ENCODE measurements at places on chromosomes 16 and 17.

- DNase-seq = no peak
These were observed 755 bp downstream of the RPL3L start for GRCh38 chr16:1953734-1954133.

DNA sequence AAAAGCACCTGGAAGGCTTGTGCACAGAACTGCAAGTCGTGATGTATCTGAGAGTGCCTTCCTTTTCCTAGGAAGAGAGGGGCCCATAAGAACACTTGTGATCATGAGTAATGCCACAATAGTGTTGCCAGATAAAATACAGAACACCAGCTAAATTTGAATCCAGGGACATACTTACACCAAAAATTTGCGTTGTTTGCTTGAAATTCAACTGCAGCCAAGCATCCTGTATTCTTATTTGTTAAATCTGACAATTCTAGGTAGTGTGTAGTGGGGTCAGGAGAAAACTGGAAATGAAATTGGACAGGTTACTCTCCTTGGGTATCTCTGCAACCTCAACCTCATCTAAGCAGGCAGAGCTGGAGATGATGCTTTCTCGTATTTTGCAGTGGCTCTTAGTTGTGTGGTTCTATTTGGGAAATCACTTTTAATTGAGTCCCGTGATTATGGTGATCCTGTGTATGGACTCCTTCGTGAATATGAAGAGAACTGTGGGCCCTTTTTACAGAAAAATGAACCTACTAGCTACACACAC, 12.0 kb downstream of the SLC35B1 start:
- no peak for DNase-seq

DNA sequence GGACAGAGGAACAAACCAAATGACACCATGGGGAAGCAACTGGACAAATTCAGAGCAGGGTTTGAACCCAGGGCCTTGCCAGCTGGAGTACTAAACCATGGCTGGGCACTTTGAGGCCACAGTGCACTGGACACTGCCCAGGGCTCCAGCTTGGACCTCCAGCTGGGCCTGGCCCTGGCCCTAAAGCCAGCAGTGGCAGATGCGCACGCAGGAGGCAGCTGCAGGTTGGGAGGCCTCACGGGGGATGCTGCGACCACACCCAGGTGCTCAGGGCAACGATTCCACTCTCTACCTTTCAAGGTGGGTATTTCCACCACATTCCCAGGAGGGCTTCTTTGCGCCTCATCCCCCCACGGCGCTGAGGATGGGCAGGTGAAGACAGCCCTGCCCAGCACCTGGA, 28.9 kb downstream of the WNT3 start:
- DNase-seq = no peak

DNA sequence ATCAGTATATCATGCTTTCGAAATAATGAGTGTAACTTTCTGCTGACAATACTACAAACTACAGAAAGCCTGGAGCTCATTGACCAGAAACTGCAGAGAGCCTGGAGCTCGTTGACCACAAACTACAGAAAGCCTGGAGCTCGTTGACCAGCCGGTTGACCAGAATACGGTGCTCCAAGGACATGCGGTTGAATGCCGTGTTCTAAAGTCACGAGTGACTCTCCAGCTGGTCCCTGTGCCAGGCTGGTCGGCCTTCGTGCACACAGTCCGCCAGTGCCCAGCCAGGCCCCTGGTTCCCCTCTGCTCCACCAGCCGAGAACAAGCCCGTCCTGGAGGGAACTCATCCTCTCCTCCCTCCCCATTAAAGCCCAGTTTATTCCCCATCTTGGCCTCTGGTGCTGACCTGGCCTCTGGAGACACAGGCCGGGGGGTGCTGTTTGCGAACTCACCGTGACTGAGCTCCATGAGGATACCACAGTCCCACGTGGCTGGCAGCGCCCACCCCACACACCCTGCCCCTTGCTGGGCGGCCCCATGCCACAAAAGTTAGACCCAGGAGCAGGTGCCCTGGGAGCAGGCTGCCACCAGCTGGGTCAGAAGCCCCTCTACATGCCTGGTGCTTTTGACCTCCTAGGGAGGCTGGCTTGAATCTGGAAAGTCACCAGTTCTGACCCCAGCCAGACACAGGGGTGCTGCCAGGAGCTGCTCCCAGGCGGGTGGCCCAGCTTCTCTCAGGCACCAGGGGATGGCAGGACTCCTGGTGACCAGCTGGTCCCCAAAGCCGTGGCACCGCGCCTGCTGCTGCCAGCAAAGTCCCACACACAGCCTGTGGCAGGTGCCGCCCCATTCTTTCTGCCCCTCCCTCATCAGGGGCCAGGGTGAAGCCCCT, 15.5 kb upstream of the CDH15 start:
- no peak for DNase-seq

DNA sequence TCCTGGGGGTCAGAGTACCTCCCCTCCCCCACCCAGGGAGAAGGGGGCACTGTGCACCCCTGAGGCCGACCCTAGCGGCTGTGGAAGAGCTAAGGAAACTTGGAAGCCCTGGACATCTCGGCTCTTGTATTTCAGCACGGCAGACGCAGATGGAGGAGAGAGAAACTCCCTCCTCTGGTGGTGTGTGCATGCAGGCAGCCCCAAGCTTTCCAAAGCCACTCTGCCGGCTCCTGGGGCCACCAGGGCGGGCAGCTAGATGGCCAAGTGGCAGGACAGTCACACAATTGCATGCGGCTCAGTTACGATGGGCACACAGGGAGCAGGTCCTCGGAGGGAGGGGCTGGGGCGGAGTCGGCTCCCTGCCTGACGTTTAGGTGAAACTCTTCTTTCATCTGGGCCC, 195.5 kb downstream of the RBFOX3 start:
- DNase-seq = no peak

DNA sequence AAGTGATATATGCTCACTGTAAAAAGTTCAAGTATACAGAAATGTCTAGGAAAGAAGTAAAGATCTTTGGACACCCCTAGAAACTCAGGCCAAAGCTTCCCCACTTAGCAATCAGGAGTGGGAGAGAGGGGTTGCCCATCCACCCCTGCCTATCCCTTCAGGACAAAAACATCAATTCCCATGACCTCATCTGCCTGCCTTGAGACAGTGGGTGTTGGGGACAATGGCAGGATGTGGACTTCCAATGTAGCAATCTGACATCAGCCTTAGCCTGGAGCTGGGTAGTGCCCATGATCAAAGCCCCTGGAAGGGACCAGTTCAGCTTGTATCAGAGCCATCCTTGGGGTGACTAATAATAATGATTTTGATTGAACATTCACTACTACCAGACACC, 18.1 kb downstream of the ITPRIPL2 start:
- no peak for DNase-seq

DNA sequence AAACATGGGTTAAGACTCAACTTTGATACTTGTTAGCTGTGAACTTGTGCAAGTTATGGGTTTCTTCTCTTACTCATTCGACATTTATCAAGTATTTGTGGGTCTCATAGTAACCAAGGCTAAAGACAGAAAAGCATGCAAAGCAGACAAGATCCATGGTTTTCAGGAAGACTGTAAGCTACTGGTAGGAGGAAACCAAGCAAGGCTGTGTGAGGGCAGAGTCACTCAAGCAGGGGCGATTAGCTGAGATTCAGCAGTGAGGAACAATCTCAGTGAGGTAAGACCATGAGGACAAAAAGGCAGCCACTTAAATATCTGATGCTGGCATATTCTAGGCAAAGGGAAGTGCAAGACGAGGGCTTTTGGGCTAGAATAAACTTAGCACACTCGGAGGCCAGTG, 29.5 kb downstream of the MBTD1 start:
- no peak for DNase-seq

- no peak for DNase-seq
These were observed 25.2 kb downstream of the SREBF1 start for GRCh38 chr17:17811381-17812210.

GRCh38 chr17:76240461-76241203, at the start of gene RNF157:
Gene RNF157 (minus strand): TSS chr17:76240493. CDS start chr17:76240240, 253 bp downstream.
- DNase-seq = peak; percentile 69

- no peak for DNase-seq
These were observed 19.8 kb upstream of the ADCY7 start for GRCh38 chr16:50246299-50247122.
